ENCODE measurements at places on chromosomes 6 and 20.

GRCh38 chr6:7335519-7335918 is 22.5 kb upstream of the SSR1 start:
- DNase-seq, result no peak

DNA sequence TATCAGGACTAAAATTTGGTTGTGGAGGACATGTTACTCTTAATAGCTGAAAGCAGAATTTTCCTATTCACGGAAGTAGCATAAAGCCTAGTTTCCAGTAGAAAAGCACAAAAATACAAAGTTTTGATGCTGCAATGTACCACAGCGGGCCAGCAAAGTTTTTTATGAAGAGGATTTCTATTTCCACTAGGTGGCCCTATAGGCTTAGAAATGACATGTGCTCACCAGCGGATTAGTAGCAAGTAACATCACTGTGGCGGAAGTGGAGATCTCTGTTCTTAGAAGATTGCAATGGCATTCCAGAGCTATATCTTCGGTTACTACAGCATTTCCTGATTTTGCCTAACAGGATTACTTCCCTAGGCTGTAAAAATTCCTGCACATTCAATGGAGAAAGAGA is 1219.0 kb upstream of the EYS start:
- DNase-seq, result no peak

- no peak for DNase-seq
Observed at GRCh38 chr6:42193491-42193894, 1.3 kb downstream of the GUCA1B start.

DNA sequence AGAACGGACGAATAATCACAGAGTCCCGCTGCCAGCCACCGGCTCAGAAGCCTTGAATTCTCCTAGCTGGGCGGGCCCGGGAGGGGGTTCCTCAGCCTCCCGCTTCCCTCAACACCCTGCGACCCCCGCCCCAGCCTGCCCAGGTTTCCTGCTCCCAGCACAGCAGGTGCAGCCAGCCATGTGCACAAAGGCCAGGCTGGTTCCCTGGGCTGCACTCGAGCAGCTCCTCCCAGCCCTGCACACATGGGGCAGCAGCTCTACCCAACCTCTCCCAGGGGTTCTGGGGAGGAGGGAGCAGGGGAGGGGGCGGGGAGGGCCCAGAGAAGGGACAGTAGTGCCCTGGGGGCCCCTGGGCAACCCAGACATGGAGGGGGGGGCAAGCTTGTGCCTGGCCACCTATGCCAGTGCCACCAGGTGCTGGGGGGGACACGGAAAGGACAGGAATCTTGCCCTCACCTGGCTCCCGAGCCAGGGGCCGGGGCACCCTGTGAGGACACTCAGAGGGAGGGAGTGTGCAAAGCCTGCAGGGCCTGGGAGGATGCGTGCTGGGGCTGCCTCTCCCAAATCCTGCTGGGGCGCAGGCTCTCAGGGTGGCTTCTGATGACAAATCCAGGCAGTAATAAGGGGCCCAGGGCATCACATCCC is 1.2 kb upstream of the NTSR1 start:
- no peak for DNase-seq

- DNase-seq, result no peak
Observed at GRCh38 chr6:40323881-40324634, 263.1 kb downstream of the LRFN2 start.

DNA sequence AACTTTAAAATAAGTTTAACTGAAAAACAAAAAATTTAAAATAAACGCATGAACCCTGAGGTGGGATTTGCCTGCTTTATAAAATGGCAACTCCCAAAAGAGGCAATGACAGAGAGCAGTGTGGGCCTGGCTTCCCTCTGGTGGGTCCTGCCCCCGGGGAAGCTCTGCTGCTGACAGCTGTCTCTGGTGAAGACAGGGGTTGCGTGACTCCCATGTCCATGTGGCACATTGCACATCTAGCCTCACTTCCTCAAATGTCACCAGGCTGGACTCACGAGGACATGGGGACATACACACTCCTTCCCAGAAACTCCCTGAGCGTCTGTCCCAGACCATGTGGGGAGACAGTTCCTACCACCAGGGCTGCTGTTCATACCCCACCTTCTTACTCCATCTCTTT is 66.2 kb downstream of the ABHD12 start:
- DNase-seq, result no peak

- DNase-seq, result no peak
Observed at GRCh38 chr6:160198606-160199211, 59.9 kb downstream of the SLC22A2 start.

DNA sequence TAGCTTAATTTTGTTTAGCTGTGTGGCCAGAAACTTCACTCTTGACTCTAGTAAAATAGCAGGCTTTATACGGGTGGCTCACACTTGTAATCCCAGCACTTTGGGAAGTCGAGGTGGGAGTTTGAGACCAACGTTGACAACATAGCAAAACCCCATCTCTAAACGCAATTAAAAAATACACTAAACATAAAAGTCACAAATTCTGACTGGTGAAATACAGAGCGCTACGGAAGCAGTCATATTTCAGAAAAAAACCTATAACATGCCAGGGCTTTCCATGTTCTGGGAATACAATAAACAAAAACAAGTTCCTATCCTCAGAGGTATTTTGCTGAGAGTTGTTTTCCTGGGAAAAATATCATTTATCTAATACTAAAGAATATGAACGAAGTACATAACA is 24.8 kb upstream of the ZSCAN23 start:
- DNase-seq, result no peak

GRCh38 chr20:50484271-50484976 is 25.8 kb upstream of the PTPN1 start:
- DNase-seq, result no peak

DNA sequence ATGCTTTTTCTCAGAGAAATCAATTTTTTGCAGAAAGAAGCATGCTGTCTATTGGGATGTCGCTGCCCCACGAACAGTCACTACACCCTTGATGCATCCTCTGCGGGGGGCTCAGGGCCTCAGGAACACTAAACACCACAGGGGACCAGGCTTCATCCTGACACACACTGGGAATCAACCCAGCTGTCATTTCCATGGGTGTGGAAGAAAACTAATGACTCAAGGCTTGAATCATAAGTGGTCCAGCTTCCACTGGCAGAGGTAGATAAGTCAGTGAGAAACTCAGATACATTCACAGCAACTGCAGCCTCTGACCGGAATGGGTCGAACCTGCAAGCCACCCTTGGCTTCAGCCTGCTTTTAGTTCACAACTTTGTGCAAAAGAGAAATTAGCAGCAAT is 81.3 kb upstream of the SPTLC3 start:
- DNase-seq, result no peak

DNA sequence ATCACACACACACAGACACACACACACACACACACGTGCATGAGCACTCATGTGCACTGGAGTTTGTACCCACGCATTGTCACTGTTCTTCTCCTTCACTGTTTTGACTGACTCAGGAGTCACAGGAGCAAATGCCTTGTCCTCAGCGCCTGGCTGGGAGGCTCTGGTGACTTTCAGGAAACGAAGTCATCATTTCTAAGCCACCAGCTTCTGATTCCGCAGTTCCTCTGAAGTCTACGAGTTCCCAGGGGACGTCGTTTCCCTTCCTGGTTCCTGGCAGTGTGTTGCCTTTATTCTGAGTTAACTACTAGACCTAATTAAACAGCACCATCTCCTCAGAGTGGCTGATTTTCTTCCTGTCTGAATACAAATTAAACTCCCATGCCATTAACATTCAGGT is 82.2 kb upstream of the PMEPA1 start:
- no peak for DNase-seq

DNA sequence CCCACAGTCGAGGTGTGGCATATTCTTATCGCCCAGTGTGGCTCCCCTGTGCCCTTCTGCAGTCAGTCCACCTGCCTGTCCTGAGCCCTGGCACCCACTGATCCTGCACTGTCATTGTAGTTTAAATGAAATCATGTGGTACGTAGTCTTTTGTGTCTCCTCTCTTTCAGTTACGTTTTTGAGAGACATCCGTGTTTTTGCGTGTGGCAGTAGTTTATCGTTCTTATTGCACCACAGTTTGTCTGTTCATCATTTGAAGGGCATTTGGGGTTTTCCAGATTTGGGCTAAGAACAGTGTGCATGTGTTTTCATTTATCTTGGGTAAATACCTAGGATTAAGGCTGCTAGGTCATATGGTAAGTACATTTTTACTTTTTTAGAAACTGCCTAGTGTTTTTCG is 49.3 kb downstream of the SPATA2 start:
- no peak for DNase-seq

- no peak for DNase-seq
Observed at GRCh38 chr6:46689657-46690056, 2.0 kb downstream of the TDRD6 start.

GRCh38 chr6:7901056-7901455 is 9.5 kb downstream of the TXNDC5 start:
- DNase-seq, result no peak

GRCh38 chr6:47854971-47855370 is 73.1 kb downstream of the OPN5 start:
- DNase-seq, result no peak

DNA sequence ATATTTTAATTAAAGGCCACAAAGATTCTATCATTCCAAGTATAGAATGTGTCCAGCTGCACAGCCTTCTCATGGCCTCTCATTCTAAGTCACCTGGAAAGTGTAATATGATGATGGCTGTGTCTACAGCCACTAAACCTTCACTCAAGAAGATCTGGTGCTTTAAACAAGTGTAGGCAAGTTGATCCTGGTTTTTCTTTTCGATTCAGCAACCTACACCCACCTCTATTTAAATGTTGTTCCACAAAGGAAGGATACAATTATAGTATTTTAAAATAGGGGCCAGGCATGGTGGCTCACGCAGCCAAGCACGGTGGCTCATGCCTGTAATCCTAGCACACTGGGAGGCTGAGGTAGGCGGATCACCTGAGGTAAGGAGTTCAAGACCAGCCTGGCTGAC is 25.5 kb upstream of the DST start:
- no peak for DNase-seq

DNA sequence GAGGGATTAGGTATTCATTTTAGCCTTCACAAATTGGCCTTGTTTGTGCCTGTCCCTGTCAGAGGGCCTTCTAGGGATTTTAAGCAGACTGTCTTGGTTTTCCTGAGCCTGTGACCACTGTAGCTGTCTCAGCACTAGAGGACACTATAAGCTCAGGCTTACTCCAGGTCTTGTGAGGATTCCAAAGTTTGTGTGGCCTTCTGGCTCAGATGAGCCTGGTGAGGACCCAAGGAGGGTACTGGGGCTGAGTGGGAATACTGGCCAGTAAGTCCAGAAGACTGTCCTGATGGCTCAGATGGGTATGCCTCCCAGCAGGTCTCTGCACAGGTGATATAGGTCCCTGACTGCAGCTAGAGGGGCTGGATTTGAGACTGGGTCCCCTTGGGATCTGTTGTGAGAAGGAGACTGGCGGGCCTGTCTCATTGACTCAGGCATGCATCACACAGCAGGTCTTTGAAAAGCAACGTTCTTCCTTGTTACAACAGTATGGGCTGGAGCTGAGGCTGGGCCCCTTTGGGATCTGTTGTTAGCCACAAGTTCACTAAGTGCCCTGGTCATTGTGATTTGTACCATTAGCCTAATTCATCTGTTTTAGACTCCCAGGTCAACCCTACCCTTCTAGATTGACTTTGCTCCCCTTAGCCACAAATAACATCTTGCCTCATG is 26.3 kb upstream of the TFB1M start:
- no peak for DNase-seq

DNA sequence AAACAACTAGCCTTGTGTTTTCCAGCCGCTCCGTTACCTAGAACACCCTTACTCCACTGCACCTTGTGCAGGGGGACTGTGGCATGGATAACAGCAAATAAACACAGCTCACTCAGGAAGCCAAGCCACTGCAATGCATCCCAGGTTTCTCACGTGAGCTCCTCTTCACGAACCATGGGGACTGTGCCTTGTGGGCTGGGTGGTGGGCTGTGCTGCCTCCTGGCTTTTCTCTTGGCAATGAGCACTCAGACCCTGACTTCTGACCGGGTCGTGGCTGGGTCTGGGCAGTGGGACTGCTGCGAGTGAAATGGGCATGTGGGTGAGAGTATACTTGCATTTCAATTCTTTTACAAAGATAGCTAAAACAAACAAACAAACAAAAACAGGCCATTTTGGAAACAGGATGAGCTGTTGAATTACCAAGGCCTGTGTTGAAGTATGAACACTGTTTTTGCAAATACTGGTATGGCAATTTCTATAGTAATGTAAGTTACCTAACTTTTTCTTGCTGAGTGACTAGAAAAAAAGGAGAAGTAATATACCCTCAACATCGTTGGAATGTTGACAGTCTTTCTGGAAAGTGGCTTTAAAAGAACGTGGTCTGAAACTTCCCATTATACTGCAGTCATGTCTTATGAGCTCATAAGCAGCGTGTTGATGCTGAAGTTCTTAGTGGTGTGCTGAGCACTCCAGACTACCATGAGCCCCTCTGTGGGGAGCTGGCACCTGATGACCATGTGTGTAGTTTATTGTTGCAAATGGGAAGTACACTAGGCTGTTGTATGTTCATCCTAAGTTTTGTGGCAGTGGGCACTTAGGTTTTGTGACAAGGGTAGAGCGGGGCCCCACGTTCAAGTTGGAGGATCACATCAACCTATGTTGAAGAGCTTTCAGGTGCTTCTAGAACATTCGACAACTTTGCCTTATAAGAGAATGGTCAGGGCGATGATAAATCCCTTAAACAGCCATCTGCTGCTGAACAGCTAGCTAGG is 120.4 kb downstream of the ARMC2 start:
- DNase-seq, result no peak
